ENCODE measurements at places on chromosomes 11 and 22.

GRCh38 chr22:37416827-37417226 lies 10.5 kb downstream of the ELFN2 start:
- DNase-seq: peak; percentile 49

DNA sequence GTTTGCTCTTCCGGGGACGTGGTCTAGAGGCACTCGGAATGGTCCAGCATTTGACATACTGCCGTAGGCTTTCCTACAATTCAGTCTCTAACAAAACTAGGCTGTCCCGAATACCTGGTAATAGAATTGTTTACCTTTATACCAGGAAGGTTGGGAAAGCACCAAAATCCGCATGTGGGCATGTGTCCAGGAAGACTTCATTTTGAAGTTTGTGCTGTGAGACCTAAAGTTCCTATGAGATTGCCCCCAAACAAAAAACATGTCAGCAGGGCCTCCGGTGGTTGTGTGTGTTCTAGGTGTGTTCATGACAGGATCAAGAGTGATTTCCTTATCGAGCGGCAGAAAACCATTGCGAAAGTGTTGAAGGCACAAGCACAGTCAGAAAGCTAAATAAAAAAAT lies 26.1 kb downstream of the HSPA8 start:
- DNase-seq: no peak

DNA sequence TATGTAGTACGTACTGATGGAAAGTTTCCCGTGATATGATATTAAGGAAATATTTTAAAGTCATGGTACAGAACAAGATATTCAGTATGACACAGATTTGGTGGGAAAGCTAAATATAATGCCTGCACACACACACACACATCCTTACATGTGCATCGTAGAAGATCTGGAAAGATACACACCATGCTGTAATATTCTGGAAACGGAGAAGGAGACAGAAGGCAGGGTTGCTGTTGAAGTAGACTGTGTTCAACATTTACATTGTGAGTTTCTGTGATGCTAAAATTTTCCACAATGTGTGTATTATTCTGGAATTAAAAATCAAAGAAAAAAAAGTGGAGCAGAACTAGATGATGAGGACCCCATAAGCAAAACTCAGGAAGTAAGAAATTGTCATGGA lies 118.0 kb downstream of the RRAS2 start:
- no peak for DNase-seq

DNA sequence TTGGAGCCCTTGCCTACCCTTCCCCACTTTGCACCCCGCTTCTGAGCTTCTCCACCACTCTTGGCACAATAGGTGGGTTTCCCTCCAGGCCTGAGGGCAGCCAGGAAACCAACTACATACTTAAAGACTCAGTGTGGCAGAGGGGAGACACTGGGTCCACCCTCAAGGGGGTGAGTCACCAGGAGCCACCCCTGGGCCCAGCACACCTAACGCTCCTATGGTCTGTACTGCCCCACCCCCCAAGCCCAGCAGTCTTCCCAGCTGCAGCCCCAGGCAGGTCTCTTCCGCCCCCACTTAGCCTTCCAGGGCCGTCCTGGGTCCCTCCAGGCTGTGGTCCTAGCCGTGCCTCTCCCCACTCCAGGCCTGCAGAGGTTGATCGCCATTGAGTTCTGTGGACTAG lies 3.2 kb upstream of the TMPRSS13 start:
- no peak for DNase-seq

- DNase-seq: no peak
These were observed 72.1 kb downstream of the BUD13 start for GRCh38 chr11:116700586-116701220.

DNA sequence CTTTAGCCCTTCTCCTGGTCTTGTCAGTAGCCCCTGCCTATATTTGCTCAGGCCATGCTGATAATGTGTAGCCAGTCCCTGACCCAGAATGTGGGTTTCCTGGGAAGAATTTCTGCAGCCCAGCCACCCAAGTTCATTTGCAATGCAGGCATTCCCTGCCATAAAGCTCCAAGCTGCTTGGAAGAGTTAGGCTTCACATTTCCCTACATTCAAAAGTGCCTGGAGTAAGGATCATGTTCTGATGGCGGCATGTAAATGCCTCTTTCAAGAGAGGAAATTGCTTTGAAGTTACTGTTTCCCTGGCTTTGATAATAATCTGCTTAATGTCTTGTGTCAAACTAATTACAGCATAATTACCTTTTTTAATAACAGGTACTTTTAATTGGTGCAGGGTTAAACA lies 266.1 kb downstream of the MIAT start:
- no peak for DNase-seq

GRCh38 chr11:16846305-16846704 lies 107.9 kb downstream of the C11orf58 start:
- no peak for DNase-seq

- DNase-seq: peak; percentile 27
These were observed 30.7 kb downstream of the BUD13 start for GRCh38 chr11:116742104-116742503.

- no peak for DNase-seq
These were observed 98.9 kb downstream of the INSC start for GRCh38 chr11:15213471-15214231.

- DNase-seq: peak; percentile 88
These were observed 2.7 kb downstream of the ADM start for GRCh38 chr11:10307400-10308200.

DNA sequence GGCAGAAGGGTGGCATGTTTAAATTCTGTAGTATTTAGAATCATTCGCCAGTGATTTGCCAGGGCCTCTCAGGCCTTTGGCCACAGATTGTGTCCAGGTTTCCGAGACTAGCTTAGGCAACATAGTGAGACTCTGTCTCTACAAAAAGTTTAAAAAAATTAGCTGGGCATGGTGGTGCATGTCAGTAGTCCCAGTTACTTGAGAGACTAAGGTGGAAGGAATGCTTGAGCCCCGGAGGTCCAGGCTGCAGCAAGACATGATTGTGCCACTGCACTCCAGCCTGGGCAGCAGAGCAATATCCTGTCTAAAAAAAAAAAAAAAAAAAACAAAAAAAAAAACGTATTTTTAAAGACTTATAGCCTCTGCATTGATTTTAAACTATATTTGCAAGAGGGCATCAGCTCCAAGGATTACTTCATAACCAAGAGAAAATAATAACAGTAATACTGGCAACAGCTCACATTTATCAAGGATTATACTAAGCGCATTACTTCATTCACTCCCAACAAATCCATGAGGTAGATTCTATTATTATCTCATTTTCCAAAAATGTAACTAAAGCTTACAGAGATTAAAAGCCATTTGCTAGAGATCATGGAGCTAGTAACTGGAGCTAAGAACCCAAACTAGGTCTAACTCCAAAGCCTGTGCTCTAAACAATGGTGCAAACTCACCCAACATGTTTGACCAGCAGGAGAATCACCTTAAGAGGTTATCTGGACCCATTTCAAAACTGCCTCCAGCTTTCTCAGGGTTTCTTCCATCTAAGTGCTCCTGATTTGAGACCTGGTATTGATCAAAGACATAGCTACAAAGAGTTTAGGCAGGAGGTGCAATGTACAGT lies 32.6 kb upstream of the SLC6A5 start:
- DNase-seq: no peak

GRCh38 chr11:33868647-33869461 lies 23.0 kb downstream of the LMO2 start:
- no peak for DNase-seq

- DNase-seq: no peak
These were observed 11.4 kb downstream of the EHF start for GRCh38 chr11:34632105-34632791.

DNA sequence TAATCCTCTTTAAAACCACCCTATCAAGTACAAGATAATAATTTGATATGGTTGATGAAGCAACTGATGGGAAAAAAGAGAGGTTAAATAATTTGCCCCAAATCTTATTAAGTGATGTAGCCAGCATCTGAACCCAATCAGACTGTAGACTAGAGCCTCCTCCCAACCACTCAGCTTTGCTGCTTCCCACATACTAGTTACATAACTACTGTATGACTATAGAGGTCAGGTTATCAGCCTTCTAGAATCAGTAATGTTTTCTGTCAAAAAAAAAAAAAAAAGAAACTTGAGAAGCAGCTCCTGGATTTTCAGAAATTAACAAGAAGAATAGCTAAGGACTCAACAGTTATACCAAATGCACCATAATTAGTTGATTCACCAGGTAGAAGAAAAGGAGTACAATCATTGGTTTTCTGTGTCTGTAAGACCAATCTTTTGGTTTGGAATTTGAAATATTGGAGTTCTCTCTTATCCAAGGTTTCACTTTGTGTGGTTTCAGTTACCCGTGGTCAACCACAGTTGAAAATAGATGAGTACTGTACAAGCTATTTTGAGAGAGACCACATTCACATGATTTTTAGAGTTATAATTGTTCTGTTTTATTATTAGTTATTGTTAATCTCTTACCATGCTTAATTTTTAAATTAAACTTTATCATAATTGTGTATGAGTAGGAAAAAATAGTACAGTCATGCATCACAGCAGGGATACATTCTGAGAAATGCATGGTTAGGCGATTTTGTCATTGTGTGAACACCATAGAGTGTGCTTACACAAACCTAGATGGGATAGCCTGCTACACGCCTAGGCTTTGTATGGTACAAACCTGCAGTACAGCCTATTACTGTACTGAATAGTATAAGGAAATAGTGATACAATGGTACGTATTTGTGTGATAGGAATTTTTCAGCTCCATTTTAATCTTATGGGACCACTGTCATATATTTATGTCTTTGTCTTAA lies 72.2 kb downstream of the PDHX start:
- no peak for DNase-seq

GRCh38 chr11:118401880-118402590 lies 629 bp downstream of the ATP5MG start:
- no peak for DNase-seq

GRCh38 chr22:23246982-23247766 lies 66.9 kb downstream of the BCR start:
- DNase-seq: no peak

DNA sequence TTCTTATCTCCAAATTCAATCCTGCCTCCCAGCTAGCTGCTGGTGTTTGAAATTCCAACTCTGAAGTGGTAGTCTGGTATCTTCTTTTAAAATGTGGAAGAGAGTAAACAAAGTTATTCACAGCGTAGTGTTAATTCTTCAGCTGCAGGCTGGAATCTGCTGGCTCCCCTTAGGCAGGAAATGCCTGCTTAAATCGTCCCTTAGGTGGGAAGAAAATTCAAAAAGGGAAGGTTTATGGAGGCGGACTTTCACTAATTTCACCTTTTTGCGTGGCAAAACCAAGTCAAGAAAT lies 439.0 kb upstream of the CCDC90B start:
- no peak for DNase-seq

- no peak for DNase-seq
These were observed 38.7 kb upstream of the ATXN10 start for GRCh38 chr22:45632791-45633515.

- no peak for DNase-seq
These were observed 14.4 kb downstream of the YWHAH start for GRCh38 chr22:31958625-31959239.

DNA sequence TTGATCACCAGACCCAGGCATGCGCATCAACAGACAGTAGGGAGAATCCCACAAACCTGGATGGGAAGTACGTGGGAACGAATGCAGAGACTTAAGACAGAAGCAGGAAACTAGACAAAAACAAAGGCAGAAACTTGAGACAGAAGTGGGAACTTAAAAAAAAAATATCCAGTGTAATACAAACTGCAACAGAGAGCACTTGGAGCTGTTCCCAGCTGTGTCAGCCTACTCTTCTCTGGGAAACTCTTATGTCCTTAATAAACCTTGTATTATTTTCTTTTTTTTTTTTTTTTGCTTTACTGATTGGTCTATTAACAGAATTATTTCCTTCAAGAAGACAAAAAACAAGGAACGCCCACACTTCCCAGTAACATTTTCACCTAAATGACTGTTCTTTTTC lies 1818.1 kb upstream of the RAG2 start:
- DNase-seq: no peak

DNA sequence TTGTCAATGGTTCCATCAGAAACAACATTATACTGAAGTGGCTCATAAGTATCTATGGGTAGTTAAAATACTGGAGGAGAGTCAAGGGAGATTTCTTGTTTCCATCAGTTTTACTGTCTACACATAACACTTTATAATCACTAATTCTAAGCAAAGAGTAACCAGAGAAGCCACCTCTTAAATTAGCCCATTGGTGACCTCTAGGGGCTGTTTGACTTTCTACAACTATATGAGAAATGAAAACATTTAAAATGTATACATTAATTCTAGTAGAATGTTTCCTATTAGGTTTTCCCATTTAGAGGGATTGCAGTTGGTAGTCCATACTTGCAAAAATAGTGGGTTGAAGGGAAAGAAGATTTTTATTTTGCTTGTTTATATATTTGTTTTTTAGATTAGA lies 504.3 kb downstream of the FAM181B start:
- DNase-seq: no peak

- no peak for DNase-seq
These were observed 2.8 kb downstream of the RIC8A start for GRCh38 chr11:210122-210802.

- DNase-seq: no peak
These were observed 7.1 kb upstream of the CD59 start for GRCh38 chr11:33743291-33743690.

- DNase-seq: no peak
These were observed 20.6 kb upstream of the PRDM10 start for GRCh38 chr11:130023204-130023603.

DNA sequence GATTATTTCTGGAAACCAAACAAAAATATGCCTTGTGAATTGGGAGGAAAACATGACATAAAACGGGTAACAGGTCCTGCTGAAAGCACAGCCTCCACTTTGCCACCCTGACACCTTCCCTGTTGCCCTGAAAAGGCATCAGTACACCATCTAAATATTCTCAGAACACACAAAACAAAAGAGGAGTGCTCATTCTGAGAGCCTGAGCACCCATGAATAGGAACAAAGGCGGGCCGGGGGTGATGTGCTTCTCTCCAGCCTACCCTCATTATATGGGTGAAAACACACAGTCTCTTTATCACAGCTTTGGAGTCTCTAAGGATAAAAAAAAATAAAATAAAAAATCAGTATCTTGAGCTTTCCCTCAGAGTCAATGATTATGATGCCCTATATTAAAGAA lies 19.7 kb downstream of the SCUBE2 start:
- no peak for DNase-seq

Data from activated CD4-positive, alpha-beta T cell treated with anti-CD3 and anti-CD28 coated beads for 48 hours (primary cell).